ENCODE measurements at places on chromosomes 2 and 18.
A peak's percentile ranks its signal among the peaks of the same experiment; 100 is the strongest.

- no peak for DNase-seq
Measured at GRCh38 chr2:85758361-85759256, 4.8 kb downstream of the ATOH8 start.

- DNase-seq = no peak
Measured at GRCh38 chr2:230422149-230422548, 6.1 kb downstream of the SP100 start.

- no peak for DNase-seq
Measured at GRCh38 chr2:62364791-62365528, 141.0 kb downstream of the TMEM17 start.

DNA sequence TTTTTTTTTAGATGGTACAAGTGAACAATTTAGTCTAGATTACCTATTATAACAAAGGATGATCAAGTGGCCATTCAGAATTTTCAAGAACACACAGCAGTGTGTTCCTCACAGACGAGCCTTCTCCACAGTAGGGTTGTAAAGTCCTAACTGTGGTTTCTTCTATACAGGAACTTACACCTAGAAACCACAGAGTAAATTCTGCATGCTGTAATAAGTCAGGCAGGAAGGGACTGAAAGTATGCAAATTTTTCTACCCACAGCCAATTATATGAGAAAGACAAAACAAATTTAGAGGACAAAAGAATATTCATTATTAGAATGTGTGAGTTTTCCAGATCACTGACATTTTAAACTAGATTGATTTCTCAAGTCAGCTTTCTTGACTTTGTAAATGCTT lies 99.5 kb downstream of the RBMS1 start:
- DNase-seq = no peak

DNA sequence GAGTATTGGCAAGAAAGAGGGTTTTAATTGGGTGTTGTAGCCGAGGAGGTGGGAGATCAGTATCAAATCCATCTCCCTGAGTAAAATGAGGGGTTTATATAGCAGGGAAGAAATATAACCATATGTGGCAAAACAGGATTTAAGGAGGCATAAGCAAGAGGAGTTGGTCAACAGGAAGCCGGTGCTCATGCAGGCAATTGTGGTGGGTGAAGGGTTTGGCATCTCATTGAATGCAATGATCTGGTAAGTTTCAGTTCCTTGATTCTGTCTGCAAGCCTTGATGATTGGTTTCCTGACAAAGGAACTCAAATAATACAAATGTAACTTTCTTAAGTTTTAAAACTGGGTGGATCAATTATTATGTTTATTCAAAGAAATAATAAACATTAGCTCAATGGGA lies 564.4 kb upstream of the LINC00305 start:
- no peak for DNase-seq

GRCh38 chr2:200578778-200579177 lies 7.0 kb upstream of the AOX1 start:
- DNase-seq = peak; percentile 18

- DNase-seq = no peak
Measured at GRCh38 chr2:120747281-120747680, 11.6 kb downstream of the GLI2 start.

DNA sequence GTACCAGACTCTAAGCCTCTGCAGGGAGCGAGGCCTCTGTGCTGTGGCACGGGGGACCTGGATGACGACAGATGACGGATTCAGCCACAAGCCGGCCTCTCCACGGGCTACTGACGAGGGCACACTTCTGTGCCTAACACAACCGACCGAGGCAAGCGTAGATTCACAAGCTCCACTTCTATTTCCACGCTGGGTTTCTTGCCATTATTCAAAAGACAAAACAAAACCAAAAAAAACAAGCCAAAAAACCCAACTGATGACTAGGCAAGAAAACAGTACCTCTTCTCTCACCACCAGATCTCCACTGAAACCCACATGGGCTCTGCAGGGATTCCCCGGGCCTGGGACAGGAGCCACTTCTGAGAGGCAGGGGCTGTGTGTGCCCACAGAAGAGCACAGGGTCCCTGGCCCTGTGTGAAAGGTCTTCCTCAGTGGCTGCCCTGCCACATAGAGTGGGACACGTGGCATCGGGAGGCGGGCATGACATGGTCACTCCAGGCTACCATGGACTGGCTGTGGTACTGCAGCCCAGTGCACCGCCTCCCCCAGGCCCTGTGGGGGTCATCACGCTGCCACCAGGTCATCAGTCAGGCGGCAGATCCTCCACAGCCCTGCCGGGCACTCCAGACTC lies 254.7 kb downstream of the HDAC4 start:
- no peak for DNase-seq

DNA sequence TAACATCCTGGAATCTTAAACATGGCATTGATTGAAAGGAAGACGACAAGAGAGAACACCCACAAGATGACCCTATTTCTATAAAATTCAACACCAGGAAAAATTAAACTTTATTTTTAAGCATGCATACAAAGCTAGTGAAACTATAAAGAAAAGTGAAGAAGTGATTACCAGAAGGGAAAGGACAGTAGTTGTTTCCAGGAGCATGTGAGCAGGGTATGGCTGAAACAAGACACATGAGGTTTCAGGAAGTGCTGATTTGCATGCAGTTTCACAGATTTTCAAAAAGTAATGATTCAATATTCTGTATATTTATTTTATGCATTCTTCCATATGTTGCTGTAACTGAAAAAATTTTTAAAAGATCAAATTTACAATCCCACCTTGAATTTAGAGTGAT lies 24.6 kb upstream of the DAW1 start:
- DNase-seq = no peak

DNA sequence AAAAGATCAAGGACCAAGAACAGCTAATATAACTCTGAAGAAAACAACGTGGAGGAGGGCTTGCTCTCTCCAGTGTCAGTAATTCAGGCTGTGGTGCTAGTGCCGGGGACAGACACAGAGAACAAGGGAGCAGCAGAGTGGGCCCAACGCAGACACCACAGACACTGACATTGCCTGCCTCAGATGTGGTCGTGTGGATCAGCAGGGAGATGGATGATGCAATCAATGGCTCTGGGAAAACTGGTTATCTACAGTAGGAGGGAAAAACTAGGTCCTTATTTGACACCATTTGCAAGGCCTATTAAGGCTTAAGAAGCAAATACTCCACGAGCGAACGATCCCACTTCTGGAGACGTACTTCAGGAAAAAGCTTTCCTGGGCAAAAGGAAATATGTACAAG lies 36.1 kb downstream of the HDLBP start:
- peak; percentile 45 for DNase-seq

DNA sequence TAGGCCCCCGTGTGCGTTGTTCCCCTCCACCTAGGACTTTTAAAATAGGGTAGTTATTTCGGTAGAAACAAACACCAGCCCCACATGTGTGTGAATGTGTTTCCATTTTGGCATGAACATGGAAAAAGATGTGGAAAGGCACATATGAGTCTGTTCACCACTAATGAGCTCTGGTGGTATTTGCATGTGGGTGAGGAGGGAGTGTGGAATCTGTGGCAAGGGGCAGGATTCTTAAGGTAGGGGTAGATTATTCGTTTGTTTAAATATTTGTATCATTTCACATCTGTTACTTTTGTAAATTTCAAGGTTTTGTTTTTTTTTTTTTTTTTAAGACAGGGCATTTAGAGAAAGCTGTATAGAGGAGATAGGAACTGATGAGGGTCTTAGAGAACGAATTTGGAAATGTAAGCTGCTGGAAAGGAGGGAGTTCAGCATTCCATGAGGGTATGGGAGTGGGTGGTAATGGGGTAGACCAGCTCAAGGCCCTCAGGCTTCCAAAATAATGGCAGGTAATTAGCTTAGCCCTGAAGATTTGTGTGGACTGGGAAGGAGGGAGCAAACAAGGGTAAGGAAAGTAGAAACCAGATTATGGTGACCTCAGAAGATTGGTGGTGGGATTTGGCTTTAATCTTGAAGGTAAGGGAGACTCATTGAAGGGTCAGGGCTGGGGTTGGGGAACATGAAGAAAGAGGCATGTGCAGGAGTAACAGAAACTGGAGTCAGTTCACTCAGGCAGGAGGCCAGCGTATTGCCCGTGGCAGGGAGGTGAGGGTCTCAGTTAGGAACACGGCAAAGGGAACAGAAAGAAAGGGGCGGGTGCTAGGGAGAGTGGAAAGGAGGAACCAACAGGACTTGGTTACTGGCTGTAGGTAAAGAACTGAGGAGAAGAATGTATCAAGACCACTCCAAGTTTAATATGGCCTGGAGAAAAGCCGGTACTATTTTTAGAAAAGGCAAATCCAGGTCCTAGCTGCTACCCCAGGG lies 123.6 kb downstream of the PLB1 start:
- peak; percentile 60 for DNase-seq

- DNase-seq = no peak
Measured at GRCh38 chr18:56489893-56490292, 148.5 kb downstream of the TXNL1 start.

- DNase-seq = no peak
Measured at GRCh38 chr2:174341995-174342685, 7.4 kb downstream of the SP9 start.

GRCh38 chr2:74152954-74153353 lies 5.2 kb upstream of the BOLA3 start:
- no peak for DNase-seq

Data from fibroblast of skin of abdomen (primary cell).